ENCODE measurements at places on chromosomes 11 and 22.

DNA sequence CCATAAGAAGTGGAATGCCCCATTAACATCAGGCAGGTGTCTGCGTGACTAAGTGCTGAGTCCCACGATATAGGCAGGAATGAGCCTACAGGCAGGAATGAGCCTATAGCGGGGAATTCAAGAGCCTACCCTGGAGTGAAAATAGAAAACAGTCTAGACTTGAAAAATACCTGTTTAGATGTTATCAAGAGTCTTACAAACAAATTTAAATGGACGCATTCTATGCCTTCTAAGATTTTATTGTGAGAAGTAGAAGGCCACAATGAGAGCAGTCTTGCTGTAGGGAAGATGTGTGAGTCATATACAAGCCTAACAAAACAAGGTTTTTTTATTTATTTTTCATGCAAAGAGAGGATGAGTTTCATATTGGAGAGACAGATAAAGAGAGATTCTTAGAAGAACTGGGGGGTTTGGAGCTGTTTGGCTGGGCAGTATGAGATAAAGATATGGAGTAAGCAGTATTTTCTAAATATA lies 200.8 kb upstream of the ZC3H12C start:
- H3K4me3 ChIP-seq = no peak overlapping the region
- DNase-seq = no peak
- no peaks in the 10 kb centered on the region for H3K36me3 ChIP-seq
- peaks cover 8% of the 10 kb centered on the region for H3K27me3 ChIP-seq
- H3K4me1 ChIP-seq = no peaks in the 10 kb centered on the region
- no peak overlapping the region for H3K27ac ChIP-seq

DNA sequence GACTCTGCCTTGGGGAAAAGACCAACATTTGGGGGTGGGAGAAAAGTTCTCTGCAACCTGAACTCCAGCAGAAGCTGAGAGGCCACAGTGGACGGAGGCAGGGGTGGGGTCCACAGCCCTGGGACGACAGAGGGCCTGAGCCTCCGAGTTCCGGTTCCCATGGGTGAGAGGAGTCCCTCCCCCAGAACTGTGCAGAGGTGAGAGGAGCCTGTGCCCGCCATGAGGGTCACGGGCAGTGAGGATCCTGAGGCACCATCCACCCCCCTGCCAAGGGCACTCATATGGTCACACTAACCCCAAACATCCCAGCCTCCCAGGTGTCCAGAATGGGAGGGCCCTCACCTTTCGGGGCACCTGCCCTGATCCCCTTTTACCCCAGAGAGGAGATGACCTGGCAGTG lies 30.5 kb downstream of the KIAA0930 start:
- H3K4me1 ChIP-seq = peaks cover 13% of the 10 kb centered on the region
- H3K27me3 ChIP-seq = no peaks in the 10 kb centered on the region
- no peak overlapping the region for H3K4me3 ChIP-seq
- peak overlapping the region; percentile 63 for H3K27ac ChIP-seq

DNA sequence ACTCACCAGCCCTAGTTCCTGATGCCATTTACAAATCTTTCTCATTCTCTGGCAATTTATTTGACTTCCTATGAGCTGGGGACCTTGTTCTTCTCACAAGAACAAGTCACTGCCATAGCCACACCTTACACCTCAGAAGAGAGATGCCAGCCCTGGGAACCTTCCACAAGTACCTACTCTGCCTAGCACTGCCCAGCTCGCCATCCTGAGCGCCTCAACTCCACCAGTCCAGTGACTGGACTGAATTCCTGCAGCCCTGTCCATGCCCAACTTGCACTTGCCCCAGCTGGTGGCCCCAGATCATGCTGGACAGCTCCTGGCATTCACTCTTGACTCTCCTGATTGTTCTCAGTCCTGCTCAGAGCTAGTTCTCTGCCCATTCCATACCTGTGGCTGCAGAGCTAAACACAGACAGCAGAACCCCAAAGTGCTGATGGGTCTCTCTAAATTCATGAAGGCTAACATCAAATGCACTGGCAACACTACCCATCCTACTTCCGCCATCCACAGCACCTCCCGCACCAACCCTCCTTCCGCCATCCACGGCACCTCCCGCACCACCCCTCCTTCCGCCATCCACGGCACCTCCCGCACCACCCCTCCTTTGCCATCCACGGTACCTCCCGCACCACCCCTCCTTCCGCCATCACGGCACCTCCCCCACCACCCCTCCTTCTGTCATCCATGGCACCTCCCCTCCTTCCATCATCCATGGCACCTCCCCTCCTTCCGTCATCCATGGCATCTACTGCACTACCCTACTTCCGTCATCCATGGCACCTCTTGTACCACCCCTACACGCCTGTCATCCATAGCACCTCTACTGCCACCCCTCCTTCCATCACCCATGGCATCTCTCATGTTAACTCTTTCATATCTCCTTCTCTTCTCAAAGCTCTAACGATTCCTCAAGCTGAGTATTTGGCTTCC lies 23.6 kb upstream of the SLC25A1 start:
- H3K27me3 ChIP-seq = peaks cover 15% of the 10 kb centered on the region
- H3K4me3 ChIP-seq = no peak overlapping the region
- no peaks in the 10 kb centered on the region for H3K36me3 ChIP-seq
- no peak for DNase-seq
- no peaks in the 10 kb centered on the region for H3K4me1 ChIP-seq

DNA sequence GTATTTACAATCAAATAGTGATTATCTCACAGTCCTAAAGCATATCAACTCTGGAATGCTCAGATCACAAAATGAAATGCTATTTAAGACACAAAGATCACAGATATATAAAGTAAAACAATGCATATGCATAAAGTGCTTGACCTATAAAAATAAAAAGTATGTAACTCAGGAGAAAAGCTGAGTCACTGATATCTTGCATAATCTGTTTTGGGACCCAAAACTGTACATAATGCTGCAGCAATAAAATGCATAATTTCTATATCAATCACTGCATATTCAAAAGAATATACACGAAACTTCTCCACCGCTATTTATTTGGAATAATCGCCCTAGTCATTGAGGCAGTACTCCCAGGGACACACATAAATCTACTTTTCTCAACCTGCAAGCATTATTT lies 34.9 kb upstream of the GRIA4 start:
- DNase-seq = no peak
- H3K4me3 ChIP-seq = no peak overlapping the region
- H3K4me1 ChIP-seq = no peaks in the 10 kb centered on the region
- no peaks in the 10 kb centered on the region for H3K27me3 ChIP-seq

DNA sequence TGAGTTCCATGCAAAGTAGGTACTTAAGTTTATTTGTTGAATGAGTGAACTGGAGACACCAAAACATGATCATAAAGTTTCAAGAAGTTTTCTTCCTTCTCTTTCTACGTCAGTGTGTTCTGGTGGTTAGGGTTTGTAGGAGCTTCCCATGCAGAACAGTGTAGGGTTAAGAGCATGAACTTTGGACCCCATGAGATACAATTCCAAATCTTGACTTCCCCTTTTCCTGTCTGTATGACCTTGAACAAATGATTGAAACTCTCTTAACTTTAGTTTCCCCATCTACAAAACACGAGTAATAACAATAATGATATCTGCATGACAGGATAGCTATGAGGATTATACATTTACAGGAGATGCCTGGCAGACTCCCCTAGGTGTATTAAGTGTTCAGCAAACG lies 41.0 kb upstream of the TENM4 start:
- H3K4me3 ChIP-seq = no peak overlapping the region
- H3K27ac ChIP-seq = peak overlapping the region; percentile 69
- no peaks in the 10 kb centered on the region for H3K27me3 ChIP-seq

DNA sequence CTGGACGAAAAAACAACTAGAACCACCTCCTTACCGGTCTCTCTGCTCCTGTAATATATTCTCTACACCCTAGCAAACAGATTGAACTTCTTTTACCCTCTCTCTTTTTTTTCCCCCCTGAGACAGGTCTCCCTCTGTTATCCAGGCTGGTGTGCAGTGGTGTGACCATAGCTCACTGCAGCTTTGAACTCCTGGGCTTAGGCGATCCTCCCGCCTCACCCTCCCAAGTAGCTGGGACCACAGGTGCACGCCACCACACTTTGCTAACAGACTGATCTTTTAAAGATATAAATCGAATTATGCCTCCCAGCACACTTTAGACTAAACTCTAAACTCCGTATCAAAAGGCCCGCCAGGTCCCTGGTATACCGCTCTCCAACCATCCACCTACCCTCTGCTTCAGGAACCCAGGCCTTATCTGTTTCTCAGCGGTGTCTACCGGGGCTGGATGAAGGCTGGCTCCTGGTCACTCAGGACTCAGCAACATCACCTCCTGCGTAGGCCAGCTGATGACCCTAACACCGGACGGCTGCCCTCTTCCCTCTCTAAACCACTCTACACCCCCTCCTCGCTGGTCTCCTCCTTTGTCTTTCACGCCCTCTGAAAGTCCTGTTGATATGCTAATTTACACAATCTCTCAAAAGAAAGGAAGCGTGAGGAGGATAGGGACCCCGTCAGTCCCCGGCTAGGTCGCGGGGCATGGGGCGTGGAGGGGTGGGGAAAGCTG lies 745 bp downstream of the C22orf39 start:
- H3K36me3 ChIP-seq = peaks cover 2% of the 10 kb centered on the region
- peak overlapping the region; percentile 96 for H3K27ac ChIP-seq
- H3K4me1 ChIP-seq = peaks cover 27% of the 10 kb centered on the region

DNA sequence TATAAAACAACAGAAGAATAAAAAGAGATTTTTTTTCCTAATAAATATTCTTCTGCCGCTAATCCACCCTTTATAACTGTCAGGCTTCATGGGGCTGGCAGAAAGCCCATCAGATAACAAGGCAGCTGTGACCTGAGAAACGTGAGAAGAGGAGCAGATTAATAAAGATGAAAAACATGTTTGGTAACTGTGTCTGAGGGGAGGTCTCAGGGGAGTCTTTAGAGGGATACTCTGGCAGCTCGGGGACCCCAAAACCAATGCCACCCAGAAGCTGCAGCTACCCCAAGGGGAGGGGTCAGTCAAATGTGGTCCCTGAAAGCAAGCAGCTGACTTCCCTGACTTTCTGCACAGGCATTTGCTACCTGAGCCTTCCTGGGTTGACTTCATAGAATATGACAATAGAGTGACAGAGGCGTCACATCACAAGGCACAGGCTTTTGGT lies 48.4 kb upstream of the POU2AF1 start:
- peaks cover 2% of the 10 kb centered on the region for H3K27me3 ChIP-seq
- H3K36me3 ChIP-seq = no peaks in the 10 kb centered on the region
- H3K4me1 ChIP-seq = peaks cover 12% of the 10 kb centered on the region
- DNase-seq = no peak

- peak overlapping the region; percentile 93 for H3K27ac ChIP-seq
- peaks cover 39% of the 10 kb centered on the region for H3K4me1 ChIP-seq
- peak overlapping the region; percentile 91 for H3K4me3 ChIP-seq
- DNase-seq = no peak
- no peaks in the 10 kb centered on the region for H3K27me3 ChIP-seq
Observed at GRCh38 chr22:20857838-20858614, 585 bp downstream of the PI4KA start.

DNA sequence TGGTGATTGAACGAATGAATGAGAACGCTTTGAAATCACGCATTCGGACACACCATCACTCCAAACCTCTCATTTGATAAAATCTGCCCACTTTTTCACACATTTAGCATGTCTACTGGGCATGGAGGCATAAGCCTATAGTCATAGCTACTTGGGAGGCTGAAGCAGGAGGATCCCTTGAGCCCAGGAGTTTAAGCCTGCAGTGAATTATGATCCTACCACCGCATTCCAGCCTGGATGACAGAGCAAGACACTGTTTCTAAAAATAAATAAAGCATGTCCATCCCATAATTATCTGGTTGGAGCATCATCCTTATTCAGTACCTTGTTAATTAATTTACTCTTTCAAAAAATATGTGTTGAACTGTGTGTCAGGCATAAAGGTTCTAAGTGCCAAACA lies 3.3 kb upstream of the PICALM start:
- peaks cover 4% of the 10 kb centered on the region for H3K36me3 ChIP-seq
- DNase-seq = no peak
- no peaks in the 10 kb centered on the region for H3K27me3 ChIP-seq
- peaks cover 18% of the 10 kb centered on the region for H3K4me1 ChIP-seq
- no peak overlapping the region for H3K27ac ChIP-seq

DNA sequence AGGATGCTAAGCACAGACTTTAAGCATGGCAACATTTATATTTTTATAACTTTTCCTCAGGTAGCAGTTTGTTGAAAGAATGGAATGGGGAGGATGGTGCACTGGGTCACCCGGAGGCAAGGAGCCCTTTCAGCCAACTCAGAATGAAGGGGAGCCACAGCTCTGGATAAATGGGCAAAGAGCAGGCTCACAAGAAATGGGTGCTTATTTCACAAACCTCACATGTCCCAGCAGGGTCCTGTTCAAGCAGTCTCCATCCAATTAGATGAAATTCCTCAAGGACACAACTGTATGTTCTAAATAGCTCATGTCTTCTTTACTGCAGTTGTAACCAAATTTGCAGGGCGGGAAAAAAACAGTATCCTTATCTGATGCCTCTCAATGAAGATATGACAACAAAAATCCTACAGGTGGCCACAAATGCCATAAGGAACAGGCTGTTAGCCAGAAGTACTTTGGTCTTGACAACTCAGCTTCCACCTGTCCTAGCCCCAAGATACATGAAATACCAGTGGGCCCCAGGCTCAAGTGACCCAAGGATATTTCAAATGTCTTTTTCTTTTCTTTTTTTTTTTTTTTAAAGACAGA lies 48.2 kb downstream of the MAPK1 start:
- H3K36me3 ChIP-seq = peaks cover 4% of the 10 kb centered on the region
- no peak for DNase-seq
- H3K27me3 ChIP-seq = no peaks in the 10 kb centered on the region
- no peak overlapping the region for H3K4me3 ChIP-seq

- H3K4me3 ChIP-seq = no peak overlapping the region
- peaks cover 10% of the 10 kb centered on the region for H3K27me3 ChIP-seq
- no peak overlapping the region for H3K27ac ChIP-seq
- H3K36me3 ChIP-seq = no peaks in the 10 kb centered on the region
Observed at GRCh38 chr11:121715405-121715804, 262.6 kb upstream of the SORL1-AS1 start.

DNA sequence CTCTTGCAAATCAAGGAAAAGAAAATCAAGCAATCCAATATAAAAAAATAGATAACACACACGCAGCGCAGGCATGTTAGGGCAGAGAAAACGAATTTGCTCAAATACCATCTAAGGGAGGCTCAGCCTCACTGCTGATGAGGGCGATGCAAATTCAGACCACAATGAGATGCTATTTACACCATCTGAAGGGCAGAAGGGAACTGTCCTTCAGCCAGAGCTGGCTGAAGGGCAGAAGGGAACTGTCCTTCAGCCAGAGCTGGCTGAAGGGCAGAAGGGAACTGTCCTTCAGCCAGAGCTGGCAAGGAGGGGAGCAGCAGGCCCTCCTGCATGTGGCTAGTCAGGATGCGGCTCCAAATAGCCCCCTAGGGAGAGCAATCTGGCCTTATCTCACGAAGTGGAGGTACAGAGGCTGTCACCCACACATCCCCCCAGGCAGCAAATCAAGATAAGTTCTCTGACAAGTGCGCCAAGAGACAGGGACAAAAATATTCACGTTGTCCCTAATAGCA lies 7.6 kb upstream of the SLC39A13 start:
- H3K27me3 ChIP-seq = no peaks in the 10 kb centered on the region
- H3K4me3 ChIP-seq = peak overlapping the region; percentile 90
- DNase-seq = no peak
- peak overlapping the region; percentile 87 for H3K27ac ChIP-seq
- H3K4me1 ChIP-seq = peaks cover 30% of the 10 kb centered on the region

Data from memory B cell (primary cell).